ENCODE measurements at places on chromosomes 16 and 17. TPM values are rescaled to one million over a fixed set of nuclear protein-coding genes. Genes with fewer than 3 reads are reported as not detected.
A peak's percentile ranks its signal among the peaks of the same experiment; 100 is the strongest.

GRCh38 chr17:43609613-43610385 is 51.9 kb downstream of the MEOX1 start:
- DNase-seq, result no peak

DNA sequence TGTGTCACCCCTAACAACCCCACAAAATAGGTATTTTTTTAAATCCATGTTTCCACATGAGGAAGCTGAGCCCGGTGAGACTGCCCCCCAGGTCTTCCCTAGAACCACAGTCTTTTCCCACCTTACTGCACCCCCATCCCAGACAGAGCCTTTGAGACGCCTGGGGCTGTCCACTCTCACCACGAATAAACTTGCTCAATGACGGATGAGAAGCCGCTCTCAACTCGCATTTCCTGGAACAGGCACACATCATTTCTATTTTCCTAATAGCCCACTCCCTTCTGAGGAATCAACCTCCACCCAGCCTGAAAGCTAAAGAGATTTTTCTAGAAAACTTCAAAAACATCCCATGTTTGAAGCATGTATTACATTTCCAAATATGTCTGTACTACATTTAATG is 14.1 kb upstream of the CDRT4 start:
- DNase-seq, result no peak

The RAD51D gene
- 27.3 TPM for total RNA-seq

DNA sequence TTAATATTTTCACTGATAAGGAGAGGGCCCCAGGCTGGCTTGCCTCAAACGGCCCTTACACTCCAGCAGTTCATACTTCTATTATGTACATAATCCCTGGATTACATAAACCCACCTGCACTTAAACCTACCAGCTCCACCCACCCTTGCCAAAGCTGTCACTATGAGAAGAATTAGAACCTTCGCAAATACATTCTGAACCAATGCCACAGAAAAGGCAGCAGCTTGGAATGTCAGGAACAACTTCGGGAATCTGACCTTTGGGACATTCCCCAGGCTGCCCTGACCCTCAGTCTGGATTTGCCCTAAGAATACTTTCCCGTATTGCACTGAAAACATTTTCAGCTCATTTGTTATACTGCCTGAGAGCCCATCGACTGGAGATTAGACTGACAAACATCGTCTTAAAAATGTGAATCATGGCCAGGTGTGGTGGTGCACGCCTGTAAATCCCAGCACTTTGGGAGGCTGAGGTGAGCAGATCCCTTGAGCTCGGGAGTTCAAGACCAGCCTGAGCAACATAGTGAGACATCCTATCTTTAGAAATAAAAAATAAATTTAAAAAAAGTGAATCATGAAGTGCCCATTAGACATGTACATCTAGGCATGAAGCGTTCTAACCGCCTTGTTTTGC is 21.0 kb upstream of the SEC14L1 start:
- no peak for DNase-seq

GRCh38 chr17:80997424-80998117 is 5.9 kb downstream of the CHMP6 start:
- no peak for DNase-seq

DNA sequence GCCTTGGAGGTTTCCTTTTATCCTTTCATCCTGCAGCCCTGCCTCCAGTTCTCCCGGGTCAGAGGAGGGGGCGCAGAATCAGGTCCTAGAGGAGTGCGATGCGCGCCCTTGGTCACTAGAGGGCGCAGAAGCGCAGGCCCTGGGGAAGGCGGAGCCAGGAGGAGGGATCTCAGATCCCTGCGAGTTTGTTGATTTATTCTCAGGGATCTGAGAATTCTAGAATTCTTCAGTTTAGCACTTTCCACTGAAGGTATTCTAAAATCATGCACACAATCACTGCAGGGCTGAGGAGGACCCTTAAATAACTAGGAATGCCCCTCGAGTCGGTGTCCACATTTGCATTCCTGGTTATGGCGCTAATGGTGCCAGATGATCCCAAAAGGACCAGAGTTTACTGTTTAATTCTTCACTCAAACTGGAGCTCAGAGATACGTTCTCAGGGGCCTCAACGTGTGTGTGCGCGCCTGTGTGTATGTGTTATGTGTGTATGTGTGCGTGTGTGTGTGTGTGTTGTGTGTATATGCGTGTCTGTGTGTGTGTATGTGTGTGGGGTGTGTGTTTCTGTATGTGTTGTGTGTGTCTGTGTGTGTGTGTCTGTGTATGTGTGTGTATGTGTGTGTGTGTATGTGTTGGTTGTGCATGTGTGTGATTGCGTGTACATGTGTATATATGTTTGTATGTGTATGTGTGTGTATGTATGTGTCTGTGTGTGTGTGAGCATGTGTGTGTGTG is 6.9 kb upstream of the ELAC2 start:
- peak; percentile 70 for DNase-seq

- DNase-seq, result no peak
Measured at GRCh38 chr17:29918922-29919856, 10.8 kb downstream of the SSH2 start.

The BRD7 gene
- total RNA-seq, result 84.3 TPM

DNA sequence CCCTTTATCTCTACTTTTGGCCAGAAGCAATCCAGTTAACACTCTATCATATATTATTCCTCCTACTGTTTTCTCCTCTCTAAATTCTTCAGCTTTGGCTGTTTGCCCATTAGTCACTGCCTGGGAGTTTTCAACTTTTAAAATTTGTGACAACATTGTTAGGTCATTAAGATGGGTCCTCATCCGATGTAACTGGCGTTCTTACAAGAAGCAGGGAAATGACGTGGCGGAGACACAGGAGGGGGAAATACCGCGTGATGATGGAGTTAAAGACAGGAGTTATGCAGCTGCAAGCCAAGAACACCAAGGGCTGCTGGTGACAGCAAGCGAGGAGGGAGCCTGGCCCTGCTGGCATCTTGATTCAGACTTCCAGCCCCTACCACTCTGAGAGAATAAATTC is 34.8 kb upstream of the CPHXL start:
- no peak for DNase-seq

DNA sequence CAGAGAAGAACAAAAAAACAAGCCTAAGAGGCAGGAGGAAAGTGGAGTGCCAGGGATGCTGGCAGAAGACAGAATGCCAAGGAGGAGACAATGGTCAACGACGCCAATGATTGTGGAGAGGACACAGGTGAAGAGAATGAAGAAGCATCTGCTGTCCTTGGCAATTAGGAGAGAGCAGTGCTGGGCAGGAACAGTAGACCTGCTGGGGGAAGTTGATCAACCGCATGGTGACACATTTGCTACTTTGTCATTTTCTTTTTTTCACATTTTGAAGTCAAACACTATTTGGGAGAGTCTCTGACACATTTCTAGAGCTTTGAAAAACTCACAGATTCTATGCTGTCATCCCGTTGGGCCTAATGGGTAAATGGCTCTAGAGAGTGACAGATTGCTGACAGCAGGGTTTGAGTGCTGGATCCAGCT is 1.1 kb upstream of the PIK3R6 start:
- DNase-seq, result peak; percentile 5

GRCh38 chr17:74686761-74687160 is 26.0 kb downstream of the CD300LF start:
- no peak for DNase-seq
